Activated naive CD4-positive, alpha-beta T cell (primary cell): ENCODE measurements at places on chromosomes 16 and 17.
A peak's percentile ranks its signal among the peaks of the same experiment; 100 is the strongest.

- DNase-seq, result no peak
These were observed 66.2 kb upstream of the BRD7 start for GRCh38 chr16:50434872-50435478.

DNA sequence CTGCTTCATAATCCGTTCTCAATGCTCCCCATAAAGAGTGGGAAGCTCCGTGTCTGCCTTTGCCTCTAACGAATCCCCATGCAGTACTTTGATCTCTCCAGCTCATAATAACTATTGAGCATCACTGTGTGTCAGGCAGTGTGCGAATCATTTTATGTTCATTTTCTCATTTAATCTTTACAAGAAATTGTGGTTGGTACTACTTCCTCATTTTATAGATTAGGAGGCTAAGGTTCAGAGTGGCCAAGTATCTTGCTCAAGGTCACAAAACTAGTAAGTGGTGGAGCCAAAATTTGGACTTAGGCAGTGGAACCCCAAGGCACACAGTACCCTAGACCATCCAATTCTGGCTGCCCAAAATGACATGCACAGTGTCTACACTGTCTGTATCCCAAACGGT is 44.8 kb downstream of the ABCC12 start:
- no peak for DNase-seq

DNA sequence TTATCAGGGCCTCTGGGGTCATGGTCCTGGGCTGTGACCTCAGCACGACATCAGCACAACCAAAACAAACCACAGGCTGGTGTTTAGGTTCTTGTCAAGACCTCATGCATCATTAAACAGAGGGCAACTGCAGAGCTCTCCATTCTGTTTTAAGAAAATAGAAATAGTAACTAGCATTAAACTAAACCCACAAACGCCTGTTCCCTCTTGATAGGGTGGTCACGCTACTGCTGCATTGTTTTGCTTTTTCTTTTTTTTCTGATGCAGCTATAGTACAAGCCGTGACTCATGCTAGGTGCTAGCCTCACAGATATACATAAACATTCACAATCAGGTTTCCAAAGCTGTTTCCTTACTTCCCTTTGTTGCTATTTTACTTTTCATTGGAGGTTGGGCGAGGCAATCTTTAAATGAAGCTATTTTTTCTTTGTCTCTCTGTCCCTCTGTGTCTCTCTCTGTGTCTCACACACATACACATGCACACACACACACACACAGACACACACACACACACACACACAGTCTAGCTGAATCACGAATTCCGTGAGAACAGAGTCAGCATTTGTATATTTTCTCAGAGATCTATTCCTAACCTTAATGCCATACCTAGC is 310.3 kb downstream of the CDH13 start:
- no peak for DNase-seq

GRCh38 chr17:77382966-77383612 is 242.3 kb downstream of the SEC14L1 start:
- no peak for DNase-seq

GRCh38 chr17:65297916-65298315 is 160.7 kb downstream of the RGS9 start:
- no peak for DNase-seq

DNA sequence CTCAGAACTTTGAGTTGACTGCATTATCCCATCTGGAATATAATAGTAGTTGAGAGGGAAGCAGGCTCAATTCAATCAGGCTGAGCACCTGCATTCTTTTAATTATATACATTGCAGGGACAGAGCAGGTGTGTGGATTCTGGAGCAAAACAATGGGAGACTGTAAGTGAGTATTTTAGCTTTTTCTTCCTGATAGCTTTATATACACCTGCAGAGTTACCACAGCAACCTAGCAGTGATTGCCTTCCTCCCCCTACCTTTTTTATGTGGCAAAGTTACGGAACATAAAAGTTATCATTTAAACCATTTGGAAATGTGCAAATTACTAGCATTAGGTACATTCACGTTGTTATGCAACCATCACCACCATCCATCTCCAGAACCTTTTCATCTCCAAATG is 25.4 kb upstream of the RHOT1 start:
- DNase-seq, result no peak

GRCh38 chr17:28675980-28676379 is 14.0 kb downstream of the SUPT6H start:
- no peak for DNase-seq

DNA sequence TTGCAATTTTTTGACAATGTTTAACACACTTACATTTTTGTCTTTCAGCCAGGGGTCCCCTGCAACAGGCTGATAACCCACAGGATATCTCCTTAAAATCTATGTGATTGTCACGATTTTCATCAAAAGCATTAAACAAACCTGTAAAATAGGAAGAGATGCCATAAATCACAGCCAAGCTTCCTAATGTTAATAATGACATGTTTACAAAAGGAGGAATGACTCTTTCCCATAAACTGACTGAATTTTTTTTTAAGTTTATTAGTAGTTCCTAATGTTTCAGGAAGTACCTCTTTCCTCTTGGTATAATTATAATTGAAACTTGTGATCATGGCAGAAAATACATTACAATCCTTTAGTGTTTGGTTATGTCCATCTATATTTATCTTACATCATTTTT is 119.6 kb downstream of the CA4 start:
- no peak for DNase-seq

- DNase-seq, result peak; percentile 24
These were observed 47.5 kb downstream of the HAPSTR1 start for GRCh38 chr16:9138731-9139501.

- DNase-seq, result no peak
These were observed 157.5 kb upstream of the CACNG5 start for GRCh38 chr17:66677201-66677981.

- DNase-seq, result no peak
These were observed 15.5 kb downstream of the CES1 start for GRCh38 chr16:55817236-55817912.

- DNase-seq, result no peak
These were observed 6.5 kb upstream of the CDH15 start for GRCh38 chr16:89164847-89165680.

- DNase-seq, result no peak
These were observed 72.1 kb downstream of the AMFR start for GRCh38 chr16:56353054-56353921.

GRCh38 chr17:70099294-70099693 is 24.3 kb downstream of the KCNJ16 start:
- no peak for DNase-seq

GRCh38 chr16:13068912-13069583 is 167.7 kb downstream of the SHISA9 start:
- DNase-seq, result no peak

- DNase-seq, result no peak
These were observed 9.5 kb upstream of the KRT19 start for GRCh38 chr17:41537614-41537954.

DNA sequence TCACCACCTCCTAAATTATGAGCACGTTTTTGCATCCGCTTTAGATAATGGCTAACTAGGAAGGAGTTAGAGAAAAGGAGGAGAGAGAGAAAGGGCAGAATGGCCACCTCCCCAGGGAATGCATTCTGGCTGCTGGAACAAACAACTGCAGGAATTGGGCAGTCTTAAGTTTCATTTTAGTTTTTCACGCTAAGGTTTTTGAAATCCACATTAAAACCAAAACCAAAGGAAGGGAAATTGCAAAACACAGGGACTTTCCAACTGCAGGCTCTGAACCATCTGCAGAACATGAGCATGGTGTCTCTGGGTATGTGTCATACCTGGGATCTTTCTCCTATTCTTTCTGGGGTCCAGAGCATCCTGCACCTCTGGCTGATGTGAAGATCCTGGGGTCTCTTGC is 12.1 kb upstream of the CCL8 start:
- DNase-seq, result no peak

DNA sequence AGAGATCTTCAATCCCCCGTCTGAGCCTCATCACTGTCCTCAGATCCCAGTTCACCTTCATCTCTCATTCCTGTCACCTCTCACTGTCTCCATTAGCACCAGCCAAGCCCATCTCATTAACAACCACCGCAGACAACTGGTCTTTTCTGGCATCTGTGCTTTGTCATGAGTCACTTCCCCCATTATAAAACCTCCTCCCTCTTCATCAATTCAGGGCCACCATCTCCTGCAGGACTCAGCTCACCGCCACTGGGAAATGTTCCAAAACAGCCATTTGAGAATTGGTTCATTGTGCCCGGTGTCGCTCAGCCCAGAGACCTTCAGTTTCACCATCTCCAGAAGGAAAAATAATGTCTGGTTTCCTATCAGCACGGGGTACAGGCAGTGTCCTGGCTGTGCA is 56.9 kb upstream of the TEKT3 start:
- DNase-seq, result no peak

DNA sequence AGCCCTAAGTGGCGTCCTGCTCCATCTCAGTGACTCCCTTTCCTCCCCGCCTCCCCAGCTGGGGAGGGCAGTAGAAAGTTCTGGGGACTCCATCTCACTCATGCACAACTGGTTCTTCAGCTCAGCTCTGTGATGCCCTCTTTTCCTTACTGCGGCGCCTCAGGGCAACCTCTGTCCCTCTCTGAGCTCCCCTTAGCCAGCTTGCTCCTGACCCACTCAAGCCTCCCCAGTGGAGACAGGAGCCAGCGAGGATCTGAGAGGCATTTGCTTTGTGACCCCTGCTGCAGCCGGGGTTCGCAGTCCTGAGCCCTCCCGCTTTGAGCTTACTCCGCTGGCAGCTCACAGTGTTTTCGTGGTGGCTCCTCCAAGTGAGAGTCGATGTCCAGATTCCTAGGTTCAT is 6.2 kb upstream of the MRC2 start:
- no peak for DNase-seq

- DNase-seq, result no peak
These were observed 12.1 kb upstream of the DHX8 start for GRCh38 chr17:43471585-43472160.

DNA sequence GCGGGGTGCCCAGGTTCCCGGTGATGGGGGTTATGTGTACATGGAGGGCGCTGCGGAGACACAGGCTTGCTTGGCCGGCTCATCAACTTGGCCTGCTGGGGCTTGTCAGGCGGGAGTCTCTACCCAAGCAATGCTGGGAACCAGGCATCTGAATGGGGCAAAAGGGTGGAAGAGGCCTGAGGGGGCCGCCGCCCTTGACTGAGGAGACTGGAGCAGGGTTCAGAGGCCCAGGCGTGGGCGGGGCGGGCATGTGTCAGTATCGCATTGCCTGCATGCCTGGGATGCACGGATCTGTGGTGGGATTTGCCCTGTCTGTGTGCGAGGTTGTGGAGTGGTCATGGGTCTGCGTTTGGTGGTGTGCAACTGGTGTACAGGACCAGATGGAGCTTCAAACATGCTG is 21.1 kb downstream of the ARHGAP23 start:
- no peak for DNase-seq

GRCh38 chr17:6523330-6523729 is 33.0 kb downstream of the PITPNM3 start:
- no peak for DNase-seq

DNA sequence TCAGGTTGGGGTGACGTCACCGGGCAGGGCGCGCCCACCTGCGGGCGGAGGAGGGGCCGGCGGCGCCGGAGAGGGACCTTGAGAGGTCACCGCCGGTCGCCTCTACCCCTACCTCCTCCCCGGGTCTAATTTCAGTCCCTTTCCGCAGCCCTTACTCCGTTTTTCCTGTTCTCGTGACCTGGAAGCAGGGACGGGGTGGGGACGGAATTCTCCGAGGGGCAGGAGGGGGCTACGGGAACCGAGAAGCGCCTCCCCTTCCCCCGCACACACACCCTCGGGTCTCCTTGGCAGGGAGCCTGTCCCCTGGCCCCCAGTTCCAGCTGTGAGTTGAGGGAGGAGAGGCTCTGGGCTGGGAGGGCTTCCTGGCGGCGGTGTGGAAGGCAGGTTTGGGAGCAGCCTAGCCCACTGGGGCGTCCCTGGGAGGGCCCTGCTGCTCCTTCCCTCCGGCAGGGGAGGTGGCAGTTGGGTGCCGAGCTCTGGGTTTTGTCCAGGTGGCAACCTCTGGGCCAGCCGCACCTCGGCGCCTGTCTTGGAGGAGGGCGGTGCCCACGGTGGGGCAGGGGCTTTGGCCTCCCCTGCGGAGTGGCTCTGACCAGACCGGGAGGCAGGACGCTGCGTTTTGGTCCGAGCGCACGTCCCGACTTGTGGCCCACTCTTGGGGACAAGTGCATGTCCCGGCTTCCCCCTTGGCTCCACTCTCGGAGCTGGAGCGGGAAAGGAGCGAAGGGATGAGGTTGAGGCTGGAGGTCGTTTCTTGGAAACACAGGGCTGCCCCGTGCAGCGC is 773 bp downstream of the SYNGR3 start:
- DNase-seq, result no peak

DNA sequence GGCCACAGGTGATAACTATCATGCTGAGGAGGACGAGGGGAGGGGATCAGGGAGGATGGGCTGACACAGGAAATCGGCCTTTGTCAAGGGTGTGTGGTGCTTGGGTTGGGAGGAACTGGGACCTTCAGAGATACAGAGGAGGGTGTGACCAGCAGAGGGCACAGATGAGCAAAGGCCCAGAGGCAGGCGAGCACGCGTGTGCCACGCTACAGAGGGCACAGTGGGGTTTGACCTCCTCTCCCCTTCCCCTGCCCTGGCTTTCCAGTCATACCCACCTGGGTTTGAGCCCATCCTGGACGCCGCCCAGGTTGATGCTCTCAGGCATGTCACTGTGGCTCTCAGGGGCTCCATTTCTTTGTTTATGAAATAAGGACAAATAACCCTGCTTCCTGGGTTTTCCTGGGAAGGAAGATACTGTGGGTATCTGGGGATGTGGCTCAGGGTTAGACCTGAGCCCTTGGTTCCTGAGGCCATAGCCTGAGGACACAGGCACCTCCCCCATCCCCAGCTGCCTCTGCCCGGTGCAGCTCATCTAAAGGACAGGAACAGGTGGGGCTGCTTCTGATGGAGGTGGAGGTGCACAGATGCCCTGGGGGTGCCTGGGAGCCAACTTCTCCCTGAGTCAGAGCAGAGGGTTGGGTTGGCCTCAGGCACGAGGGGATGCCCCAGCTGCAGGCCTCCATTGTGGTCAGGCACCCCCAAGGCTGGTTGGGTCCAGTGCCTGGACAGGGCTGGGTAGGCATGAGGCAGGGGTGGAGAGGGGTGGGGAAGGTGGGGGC is 51.8 kb downstream of the BEAN1 start:
- DNase-seq, result peak; percentile 29

DNA sequence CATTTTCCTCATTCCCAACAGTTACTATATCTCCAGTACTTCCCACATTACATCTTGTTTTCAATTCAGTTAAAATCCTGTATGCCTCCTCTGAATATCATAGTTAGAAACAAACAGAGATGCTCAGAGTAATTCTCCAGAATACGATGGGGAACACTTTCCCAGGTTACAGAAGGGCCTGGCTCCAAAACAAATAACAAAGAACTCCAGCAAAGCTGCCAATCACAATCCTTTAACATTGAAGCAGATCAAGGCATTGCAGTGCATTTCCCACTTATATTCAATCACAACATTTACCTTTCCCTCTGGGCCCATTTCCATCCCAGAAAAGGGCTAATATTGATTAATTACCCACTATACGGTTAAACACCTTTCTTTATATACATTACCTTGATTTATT is 29.4 kb upstream of the PMFBP1 start:
- no peak for DNase-seq

GRCh38 chr16:47976636-47977210 is 179.1 kb downstream of the ABCC12 start:
- DNase-seq, result no peak
